ENCODE measurements at places on chromosomes 6 and 20.

GRCh38 chr20:51182571-51182970 is 159.7 kb upstream of the KCNG1 start:
- no peak for DNase-seq

- DNase-seq: no peak
Measured at GRCh38 chr6:21451546-21452013, 142.0 kb upstream of the SOX4 start.

DNA sequence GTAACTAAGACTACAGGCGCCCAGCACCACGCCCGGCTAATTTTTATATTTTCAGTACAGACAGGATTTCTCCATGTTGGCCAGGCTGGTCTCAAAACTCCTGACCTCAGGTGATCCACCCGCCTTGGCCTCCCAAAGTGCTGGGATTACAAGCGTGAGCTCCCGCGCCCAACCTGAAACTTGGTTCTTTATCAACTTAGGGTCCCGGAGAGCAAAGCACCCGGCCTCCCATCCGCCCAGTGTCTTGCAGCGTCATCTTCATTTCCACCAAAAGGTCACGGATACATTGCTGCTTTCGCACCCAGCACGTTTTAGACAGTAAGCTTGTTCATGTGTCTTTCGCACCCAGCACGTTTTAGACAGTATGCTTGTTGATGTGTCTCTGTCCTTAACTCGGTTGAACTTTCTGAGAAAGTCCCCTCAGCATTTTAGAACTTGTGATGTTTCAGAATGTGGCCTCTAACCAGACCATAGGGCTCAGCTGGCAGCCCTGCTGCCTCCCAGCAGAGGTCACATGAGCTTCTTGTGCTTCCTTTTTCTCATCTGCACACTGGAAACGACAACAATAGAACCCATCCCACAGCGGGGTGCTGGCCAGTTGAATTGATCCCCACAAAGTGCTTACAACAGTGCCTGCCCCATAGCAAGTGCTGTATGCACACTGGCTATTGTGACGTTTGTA is 48.8 kb downstream of the PRR18 start:
- no peak for DNase-seq

GRCh38 chr6:157860505-157860991 is 37.5 kb downstream of the SNX9 start:
- DNase-seq: no peak

- peak; percentile 54 for DNase-seq
Measured at GRCh38 chr20:63977739-63978276, 1.6 kb downstream of the SAMD10 start.

GRCh38 chr6:54541541-54541940 is 233.3 kb downstream of the TINAG start:
- no peak for DNase-seq

- no peak for DNase-seq
Measured at GRCh38 chr6:12254210-12254609, 36.0 kb upstream of the EDN1 start.

GRCh38 chr6:137307163-137307854 is 88.1 kb upstream of the IFNGR1 start:
- no peak for DNase-seq
